Fibroblast of skin of abdomen (primary cell): ENCODE measurements at places on chromosomes 6 and 20.

DNA sequence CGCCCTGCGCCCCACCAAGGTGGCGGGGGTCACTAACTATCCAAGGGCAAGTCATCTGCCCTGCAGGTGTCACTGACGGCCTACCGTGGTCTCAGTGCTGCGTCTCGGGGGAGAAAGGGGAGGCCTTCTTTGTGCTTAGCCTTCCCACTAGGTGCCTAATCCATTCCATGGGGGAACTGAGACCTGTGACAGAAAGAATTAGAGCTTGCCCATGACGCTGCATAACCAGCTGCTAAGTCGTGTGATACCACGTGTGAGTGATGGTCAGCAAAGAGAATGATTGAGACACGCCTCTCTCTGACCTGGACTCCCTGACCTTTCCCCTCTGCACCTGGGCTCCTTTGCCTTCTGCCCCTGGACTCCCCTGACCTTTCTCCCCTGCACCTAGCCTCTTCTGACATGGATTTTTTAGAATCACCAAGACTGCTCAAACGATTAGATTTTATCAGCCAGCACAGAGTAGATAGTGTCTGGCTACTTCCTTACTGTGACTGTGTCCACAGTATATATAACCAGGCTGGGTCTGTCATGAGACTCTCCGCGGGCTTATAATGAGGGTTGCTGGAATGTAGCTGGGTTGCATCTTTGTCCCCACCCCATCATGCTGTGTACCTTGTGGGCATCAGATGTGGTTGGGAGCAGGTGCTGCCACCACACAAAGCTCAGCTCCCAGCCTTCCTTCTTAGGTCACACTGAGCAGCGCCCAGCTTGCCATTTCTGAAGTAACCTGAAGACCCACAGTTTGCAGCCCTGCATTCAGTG, 140.6 kb downstream of the TMEM242 start:
- DNase-seq = no peak

DNA sequence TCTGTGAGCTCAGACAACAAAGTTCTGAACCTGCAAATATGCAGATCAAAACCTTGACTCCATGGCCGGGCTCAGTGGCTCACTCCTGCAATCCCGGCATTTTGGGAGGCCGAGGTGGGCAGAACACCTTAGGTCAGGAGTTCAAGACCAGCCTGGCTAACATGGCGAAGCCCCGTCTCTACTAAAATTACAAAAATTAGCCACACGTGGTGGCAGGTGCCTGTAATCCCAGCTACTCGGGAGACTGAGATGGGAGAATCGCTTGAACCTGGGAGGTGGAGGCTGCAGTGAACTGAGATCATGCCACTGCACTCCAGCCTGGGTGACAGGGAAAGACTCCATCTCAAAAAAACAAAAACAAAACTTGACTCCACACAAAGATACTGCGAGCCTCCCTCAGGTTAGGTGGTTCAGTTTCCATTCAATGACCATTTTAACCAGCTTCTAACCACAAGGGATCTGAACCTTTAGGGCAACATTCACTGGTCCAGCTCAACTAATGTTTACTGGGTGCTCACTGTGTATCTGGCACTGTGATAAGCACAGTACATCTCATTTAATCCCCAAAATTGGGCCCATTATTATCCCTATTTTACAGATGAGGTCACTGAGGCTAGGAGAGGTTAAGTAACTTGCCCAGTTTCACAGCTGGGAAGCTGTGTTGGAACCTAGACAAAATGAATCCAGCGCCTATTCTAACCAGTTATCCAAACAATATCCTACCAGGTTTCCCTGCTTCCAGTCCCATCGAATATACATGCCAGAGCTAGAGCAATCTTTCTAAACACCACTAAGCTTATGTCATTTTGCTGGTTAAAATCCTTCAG, 1.8 kb downstream of the SNRPB start:
- peak; percentile 5 for DNase-seq

DNA sequence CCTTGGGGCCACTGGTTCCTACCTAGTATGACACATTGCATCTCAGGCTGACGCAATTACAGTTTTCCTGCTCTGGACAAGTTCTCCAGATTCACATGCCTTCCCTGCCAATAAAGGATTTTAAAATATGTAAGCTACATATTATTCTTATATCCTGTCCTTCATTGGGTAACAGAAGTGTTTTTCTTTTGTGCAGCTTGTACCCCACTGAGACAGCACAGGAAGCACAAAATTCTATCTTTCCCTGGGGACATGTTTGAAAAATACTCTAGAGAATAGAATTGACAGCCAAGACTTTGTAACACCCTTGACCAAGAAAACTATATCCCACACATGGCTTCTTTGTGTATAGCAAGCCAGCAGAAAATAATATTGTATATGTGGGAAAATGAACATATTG, 456.8 kb downstream of the MAFB start:
- DNase-seq = peak; percentile 34

DNA sequence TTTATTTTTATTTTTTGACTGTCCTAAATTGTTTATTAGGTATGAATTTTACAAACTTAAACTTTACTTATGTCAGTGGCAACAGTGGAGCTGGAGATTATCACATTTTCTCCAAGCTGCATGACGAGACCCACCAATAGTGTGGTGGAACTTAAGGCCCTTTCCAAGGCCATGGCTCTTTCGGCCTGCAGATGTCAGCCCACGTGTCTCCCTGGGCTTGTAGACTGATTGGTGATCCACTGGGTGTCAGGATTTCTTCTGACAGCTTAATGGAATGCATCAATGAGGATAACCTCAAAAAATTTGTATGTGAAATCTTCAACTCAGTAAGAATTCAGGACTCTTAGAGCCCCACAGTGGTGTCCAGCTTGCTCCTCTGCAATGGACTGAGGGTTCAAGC, 32.3 kb upstream of the OVOL2 start:
- no peak for DNase-seq

DNA sequence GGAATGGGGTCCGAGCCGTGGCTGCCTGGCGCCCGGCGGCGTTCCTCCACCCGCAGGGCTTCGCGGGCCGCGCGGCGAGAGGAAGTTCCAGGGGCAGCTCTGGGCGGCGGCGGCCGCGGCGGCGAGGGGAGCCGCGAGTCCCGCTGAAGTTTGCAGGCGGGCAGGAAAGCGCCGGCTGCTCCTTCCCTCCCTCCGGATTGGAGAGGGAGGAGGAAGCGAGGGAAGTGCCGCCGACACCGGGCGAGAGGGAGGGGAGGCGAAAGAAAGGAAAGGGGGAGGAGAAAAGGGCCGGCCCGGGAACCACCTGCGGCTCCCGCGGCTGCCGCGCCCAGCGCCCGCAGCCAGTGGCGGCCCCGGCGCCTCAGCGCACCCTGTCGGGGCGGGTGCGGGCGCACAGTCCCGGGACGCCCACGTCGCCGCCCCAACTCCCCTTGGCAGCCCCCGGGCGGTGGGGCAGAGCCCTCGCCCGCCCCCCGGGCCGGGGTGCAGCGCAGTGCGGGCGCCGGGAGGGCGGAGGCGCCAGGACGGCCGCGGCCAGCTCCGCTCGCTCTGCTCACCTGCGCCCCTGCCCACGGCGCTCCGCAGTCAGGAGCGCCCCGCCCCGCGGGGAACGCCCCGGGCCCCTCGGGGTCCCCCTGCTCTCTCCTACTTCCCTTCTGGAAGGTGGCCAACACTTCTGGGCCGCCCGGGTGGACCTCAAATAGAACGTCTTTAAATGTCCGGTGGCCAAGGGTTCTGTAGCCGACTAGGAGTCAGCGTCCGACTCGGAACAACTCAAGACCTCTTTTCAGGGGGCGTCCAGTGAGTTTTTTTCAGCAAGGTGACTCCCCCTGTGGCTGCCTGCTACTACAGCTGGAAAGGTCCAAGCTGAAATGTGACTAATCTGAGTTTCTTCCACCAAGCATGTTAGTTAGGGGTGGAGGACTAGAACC, 80.3 kb upstream of the CCDC28A start:
- DNase-seq = peak; percentile 68

DNA sequence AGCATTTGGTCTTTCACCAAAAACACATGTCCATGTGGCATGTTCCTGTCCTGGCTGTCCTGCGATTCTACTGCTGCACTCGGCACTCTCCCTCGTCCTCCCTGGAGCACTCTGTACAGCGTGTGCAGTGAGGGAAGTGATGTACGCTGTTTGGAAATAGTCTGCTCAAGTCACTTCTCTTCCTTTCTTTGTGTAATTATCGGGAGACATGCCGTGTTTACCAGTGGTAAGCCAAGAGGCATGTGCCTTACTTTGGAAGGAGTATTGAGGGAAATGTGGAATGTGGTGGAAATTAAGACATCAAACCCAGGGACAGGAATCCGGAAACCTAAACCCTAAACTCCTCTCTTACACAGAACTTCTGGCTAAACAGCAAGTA, 268.5 kb upstream of the FOXQ1 start:
- peak; percentile 74 for DNase-seq

GRCh38 chr20:47205577-47206123, 150.8 kb downstream of the ZMYND8 start:
- peak; percentile 76 for DNase-seq

DNA sequence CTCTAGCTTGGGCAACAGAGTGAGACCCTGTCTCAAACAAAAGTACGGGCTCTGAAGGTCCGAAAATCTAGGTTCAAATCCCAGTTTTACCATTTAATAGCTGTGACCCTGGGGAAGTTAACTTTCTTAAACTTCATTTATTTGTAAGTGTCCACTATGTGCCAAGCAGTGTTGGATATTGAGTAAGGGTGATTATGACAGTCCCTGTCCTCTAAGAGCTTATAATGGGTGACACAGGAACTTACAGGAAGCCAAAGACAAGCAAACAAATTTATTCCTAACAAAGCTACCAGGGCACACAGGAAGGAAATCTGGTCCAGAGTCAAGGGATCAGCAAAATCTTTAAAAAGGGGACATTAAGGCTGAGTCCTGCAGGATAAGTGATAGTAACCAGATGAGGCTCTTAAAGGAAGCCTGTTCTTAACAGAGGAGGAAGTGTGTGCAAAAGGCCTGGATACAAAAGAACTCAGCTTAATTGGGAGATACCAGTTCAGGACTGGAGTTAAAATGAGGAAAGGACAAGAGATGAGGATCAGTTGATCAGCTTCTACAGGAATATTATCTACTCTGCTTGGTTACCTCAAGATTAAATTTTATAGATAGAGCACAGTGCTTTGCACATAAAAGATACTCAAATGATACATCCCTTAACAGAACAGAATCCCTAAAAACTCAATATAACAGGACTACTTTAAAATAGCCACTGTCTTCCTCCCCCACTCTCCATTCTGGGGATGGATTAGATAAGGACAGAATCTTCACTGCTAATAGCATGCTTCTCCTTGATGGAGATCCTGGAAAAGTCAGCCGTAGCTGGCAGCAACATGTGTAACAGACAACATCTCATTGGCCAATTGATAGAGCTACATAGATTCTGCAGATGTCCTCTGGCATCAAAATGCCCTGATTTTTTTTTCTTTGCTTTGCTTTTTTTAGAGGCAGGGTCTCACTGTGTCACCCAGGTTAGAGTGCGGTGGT, 6.1 kb downstream of the SNX3 start:
- DNase-seq = no peak

GRCh38 chr6:148528292-148528691, 185.7 kb downstream of the SASH1 start:
- DNase-seq = no peak

DNA sequence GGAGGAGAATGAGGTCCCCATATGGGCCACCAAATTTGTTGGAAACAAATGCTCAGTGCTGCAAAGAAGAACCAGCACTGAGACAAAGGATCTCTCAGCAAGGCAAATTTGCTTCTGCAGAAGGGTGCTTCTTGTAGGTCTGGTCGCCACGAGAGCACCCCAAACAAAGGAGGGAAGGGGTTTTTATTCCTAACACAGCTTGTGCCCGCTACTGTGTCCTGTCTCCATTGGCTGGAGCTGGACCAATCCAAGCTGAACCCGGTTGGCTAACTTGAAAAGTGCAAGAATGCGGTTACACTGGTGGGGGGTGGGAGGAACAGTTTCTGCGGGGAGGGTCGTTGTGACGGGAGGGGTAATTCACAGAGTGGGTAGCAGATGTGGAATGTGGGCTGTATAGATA, 54.1 kb upstream of the TULP1 start:
- no peak for DNase-seq

- DNase-seq = no peak
Observed at GRCh38 chr20:36378686-36379085, 72.5 kb downstream of the DLGAP4 start.

GRCh38 chr6:168908166-168908565, 345.5 kb downstream of the THBS2 start:
- peak; percentile 59 for DNase-seq

DNA sequence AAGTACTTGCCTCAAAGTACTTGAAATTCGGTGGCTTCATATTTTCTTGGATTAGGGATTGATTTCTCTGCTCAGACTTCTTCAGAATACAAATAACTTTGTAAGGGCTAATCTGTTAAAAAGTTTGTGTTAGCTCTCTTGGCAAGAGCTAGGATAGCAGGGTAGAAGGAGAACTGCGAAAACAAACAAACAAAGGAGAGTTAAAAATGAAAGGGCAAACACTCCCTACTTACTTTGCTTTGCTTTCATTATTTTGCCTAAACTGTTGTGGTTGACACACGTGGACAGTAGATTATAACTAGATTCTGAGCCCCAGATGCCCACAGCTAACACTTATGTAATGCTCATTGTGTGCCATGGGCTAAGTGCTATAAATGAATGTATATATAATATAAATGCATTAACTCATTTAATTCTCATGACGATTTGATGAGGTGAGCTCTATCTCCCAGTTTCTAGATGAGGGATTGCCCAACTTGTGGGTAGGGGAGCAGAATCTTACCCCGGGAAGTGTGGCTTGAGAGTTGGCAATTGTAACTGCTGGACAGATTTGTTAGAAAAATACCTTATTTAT, 48.7 kb downstream of the EYA4 start:
- no peak for DNase-seq

- DNase-seq = peak; percentile 39
Observed at GRCh38 chr6:118504611-118505010, 43.5 kb upstream of the PLN start.

GRCh38 chr6:36735110-36736071, 37.8 kb downstream of the RAB44 start:
- DNase-seq = peak; percentile 82

DNA sequence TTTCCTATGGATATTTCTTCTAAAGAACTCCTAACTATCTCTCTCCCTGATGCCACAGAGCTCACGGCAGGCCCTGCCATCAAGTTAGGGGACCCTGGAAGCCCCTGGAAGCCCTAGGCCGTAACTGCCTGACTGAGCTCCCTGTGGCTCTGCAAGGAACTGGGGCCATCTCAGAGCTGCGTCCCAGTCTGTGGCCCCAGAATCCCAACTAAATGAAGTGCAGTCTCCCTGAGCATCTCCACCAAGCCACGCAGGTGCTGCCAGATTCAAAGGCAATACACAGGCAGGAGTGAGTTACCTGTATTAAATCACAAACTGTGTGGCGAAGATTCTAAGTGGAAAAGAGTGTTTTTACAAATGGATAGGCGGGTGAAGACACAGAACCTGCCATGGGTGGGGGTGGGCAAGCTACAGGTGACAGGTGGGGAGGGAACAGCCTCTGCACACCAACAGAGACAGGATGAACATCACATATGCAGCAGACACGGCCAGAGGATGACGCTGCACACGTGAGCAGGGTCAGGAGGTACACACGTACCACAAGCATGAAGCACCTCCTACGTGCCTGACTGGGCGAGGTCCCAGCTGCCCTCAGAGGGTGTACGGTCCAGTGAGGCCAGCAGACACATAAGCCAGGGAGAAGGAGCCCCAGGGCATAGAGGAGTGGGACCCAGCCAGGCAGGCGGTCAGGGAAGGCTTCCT, 358.5 kb downstream of the ZFAND3 start:
- DNase-seq = no peak

- no peak for DNase-seq
Observed at GRCh38 chr6:110271732-110272022, 86.5 kb downstream of the METTL24 start.
